A549 treated with CpdA at 1 μM for 4 hours (cell line): ENCODE measurements at places on chromosomes 16 and 17. TPM values are rescaled to one million over a fixed set of nuclear protein-coding genes. Genes with fewer than 3 reads are reported as not detected.

Gene DNASE1
- 1.9 to 5.2 TPM (median 4.2 TPM) in 5 replicates for total RNA-seq

Gene BIRC5
- 101 to 114 TPM (median 110 TPM) in 5 replicates for total RNA-seq

Gene NUPR1
- total RNA-seq = 13.3 to 20.6 TPM (median 15.0 TPM) in 5 replicates

Gene KRT17
- 0.77 to 1.2 TPM (median 1.1 TPM) in 5 replicates for total RNA-seq

Gene SHISA6
- total RNA-seq = not detected in 5 replicates

Gene CBFA2T3
- 0.29 to 0.47 TPM (median 0.41 TPM) in 5 replicates for total RNA-seq

Gene NOG
- total RNA-seq = 0.58 to 1.3 TPM (median 1.1 TPM) in 5 replicates

Gene CHST5
- 0.03 TPM in 1 of 5 replicates, not detected in the others for total RNA-seq
